ENCODE measurements at places on chromosomes 2 and 18.

GRCh38 chr2:17306219-17306618 is 212.0 kb downstream of the RAD51AP2 start:
- DNase-seq = no peak

DNA sequence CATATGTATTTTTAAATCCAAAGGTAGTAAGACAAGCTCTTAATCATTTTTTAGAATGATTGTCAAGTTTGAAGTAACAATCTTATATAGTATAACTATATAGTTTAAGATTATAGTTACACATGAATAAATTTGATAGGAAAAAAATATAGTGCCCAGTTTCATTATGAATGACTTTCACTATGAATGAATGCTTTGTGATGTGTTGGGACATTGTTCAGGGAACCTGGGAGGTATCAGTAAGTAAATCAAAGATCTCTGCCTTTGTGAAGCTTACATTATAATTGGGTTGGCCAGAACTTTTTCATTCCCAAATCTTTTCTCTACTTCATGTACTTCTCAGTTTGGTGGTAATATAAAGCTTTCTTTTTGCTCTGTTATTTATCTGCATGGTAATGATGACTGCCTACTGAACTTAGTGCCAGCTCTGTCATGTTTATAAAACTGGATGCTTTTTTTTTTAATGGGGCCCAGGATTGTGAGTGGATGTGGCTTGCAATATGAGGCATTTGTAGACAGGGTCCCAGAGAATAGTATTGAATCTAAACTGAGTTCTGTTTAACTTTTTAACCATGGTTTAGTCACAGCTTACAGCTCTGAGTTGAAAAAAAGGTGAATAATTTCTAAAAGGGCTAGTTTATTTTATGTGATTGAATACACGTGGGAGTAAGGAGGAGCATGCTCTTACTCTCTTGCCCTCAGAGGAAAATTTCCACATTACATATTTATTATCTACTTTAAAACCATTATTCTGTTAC is 23.3 kb downstream of the GLS start:
- DNase-seq = no peak

- no peak for DNase-seq
These were observed 108.6 kb upstream of the CWC22 start for GRCh38 chr2:180115675-180116074.

- DNase-seq = no peak
These were observed 182.5 kb downstream of the PRKCE start for GRCh38 chr2:45833968-45834344.

DNA sequence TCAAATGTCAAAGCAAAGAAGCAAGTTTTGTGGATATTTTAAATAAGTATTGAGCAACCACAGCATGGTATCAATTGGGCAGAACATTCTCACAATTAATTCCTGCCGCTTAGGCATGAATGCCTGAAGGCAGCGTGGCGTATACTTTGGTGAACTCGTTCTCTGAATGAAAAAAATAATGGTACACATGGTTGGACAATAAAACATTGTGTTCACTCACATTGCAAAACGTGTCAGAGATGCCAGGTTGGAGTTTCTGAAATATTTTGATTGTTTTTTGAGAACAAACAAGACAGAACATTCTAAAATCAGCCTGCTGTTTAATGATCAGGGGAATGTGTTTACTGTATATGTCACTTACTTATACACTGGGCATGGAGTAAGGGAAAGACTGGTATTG is 254.2 kb downstream of the CDH2 start:
- DNase-seq = no peak

DNA sequence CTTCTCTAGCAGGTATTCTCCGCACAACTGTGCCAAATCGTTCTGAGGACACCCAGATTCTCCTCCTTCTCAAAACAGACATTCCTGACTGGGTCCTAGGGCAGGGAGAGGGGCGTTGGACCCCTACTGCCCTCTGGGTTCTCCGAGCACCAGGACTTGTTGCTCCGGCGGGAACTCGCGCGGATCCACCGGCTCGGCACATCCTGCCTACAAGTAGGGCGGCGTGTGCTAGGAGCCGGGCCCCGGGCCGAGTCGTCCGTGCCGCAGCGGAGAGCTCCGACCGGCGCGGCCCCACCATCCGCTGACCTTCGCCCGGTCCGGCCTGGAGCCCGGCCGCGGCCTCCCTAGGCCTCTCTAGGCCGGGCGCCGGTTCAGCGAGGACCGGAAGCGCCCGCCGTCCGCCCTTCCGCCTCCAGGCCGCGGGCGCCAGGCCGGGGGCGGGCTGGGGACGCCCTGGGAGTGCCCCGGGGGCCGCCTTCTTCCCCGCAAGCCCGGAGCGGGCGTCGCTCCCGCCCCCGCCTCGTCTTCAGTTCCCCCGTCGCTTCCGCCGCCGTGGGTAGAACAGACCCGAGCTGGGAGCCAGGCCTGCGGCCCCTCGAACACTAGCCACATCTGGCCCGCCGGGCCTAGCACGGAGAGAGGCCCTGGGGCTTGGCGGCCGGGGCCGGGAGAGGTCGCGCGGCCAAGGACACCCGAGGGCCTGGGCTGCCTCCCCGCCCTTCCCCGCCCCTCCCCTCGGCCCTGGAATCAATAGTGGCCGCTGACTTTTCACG is 7.6 kb upstream of the ONECUT2 start:
- DNase-seq = no peak

DNA sequence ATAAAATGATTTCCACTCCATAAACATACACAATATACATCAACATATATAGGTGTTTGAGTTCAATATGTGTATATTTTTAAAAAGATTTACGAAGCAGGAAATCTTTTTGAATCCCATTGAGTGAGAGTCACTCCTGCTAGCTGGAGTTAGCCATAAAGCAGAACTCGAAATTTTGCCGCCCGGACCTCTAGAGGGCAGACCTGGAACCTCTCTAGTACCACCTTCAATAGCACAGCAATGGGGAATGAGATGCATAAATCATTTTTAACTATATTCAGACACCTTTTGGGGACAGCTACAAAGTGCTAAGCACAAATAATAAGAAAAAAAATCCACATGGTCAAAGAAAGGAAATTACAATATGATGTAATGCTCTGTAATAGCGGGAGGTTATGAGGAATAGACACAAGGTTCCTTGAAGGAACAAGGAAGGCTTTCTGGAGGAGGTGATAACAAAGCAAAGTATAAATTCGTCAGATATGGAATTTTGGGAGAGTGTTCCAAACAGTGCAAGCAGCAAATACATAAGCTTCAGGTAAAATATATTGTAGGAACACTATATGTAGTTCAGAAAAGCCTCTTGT is 533.4 kb downstream of the ERBB4 start:
- no peak for DNase-seq

GRCh38 chr2:23617167-23617810 is 232.3 kb downstream of the KLHL29 start:
- DNase-seq = peak; percentile 49

DNA sequence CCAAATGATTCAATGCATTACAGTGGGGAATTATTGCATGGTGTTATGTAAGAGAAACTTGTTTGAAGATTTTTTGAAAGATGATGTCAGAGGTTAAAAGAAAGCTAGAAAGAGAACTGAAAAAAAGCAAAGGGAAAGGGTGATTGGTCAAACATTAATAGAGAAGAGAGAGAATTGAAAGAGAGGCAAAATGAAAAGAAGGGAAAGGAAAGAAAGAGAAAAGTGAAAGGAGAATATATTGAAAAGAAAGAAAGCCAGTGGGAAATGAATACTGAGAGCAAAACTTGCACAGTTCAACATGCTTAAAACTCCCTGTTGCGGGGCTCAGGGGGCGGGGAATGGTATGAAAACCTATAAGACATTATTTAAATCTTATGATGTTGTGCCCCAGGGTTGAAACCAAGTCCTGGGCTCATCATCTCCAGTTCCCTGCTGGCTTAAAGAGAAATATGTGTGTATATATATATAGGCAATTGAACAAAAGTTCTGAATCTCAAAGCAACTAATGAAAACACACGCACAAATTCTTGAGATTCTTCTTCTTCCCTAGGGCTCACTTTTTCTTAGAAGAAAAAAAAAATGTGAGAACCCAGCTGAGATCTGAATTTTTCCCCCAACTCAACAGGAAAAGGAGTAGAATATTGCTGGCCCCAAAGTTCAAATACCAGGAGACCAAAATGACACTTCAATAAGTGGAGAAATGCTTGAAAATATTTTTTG is 2045.9 kb upstream of the CELF4 start:
- DNase-seq = no peak

DNA sequence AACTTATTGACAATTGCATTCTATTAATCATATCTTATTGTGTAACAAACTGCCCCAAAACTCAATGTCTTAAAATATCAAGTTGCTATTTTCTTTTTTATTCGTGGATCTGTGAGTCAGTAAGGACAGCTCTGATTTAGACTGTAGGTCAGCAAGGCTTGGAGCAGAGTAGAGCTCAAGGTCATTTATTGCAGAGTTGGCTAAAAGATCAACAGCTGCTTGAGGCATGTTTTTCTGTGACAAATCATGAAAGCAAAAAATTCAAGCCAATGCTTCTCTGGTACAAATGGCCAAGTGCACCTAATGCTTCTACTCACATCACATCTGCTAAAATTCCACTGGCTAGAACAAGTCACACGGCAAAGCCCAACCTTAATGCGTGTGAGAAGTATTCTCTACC is 497.7 kb upstream of the LRATD1 start:
- no peak for DNase-seq

Measured in AG09319 (cell line).